Stimulated activated CD8-positive, alpha-beta memory T cell treated with anti-CD3 and anti-CD28 coated beads, Interleukin-2, amount 100 ng/mL, for 1 hour (primary cell): ENCODE measurements at places on chromosomes 6 and 20.

DNA sequence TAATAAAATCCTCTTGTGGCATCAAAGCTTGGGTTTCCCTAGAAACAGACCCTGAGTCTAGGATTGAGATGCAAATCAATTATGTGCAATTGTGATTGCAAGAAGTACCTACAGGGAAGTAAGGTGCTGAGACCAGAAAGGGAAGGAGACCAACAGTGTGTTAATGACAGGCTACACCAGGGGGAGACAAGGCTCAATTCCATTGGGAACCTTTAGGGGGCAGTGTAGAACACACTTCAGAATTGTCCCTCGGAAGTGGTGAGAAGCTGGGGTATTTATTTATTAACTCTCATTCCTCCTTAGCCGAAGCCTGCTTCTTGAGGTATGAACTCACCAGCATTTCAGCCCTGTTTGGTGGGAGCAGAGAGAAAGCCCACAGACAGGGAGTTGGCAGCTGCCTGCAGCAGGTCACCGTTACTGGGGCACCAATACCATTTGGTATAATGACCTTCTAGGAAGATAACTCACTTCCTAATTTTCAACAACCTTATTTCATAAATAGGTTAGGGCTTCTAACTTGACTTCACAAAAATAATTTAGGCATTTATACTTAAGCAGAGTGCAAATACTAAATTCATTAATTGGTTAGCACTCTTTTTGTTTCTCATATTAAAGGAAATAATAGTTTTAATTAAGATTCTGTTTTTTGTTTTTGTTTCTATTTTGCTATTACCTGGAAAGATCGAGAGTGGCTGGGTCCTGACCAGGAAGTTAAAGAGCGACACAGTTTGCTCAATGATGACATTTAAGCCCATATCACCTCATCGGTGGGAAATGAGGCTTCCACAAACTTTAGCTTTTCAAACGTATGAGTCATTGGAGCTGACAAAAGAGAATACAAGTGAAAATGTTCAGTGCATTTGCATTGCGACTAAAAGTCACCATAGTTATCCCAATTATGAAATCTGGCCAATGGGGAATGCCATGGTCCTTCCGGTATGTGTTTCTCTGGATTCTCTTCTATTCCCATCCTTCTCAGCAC is 94.8 kb downstream of the BTBD3 start:
- no peak for DNase-seq

GRCh38 chr6:7933794-7934193 is 23.2 kb upstream of the TXNDC5 start:
- DNase-seq: no peak

GRCh38 chr6:26158076-26158580 is 70.9 kb downstream of the HFE start:
- DNase-seq: peak; percentile 69

DNA sequence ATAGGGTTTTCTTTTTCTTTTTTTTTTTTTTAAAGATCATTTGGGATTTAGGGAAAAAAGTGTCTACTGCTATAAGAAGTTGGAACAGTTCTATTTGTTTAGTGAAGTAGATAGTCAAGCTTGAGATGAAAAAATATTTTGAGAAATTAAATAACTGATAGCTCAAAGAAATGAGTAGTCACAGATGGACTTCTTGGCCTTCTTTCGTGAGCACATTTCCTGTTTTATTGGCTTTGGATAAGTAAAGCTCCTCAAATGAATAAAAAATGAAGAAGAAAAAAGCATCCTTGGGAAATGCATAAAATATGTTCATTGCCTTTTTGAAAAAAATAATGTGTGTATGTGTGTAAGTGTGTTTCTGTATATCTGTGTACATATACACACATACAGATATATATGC is 515.9 kb downstream of the GRIK2 start:
- no peak for DNase-seq

- DNase-seq: no peak
These were observed 53.1 kb downstream of the RBM24 start for GRCh38 chr6:17334265-17334664.

GRCh38 chr6:53797304-53797703 is 2.5 kb downstream of the LRRC1 start:
- DNase-seq: no peak

DNA sequence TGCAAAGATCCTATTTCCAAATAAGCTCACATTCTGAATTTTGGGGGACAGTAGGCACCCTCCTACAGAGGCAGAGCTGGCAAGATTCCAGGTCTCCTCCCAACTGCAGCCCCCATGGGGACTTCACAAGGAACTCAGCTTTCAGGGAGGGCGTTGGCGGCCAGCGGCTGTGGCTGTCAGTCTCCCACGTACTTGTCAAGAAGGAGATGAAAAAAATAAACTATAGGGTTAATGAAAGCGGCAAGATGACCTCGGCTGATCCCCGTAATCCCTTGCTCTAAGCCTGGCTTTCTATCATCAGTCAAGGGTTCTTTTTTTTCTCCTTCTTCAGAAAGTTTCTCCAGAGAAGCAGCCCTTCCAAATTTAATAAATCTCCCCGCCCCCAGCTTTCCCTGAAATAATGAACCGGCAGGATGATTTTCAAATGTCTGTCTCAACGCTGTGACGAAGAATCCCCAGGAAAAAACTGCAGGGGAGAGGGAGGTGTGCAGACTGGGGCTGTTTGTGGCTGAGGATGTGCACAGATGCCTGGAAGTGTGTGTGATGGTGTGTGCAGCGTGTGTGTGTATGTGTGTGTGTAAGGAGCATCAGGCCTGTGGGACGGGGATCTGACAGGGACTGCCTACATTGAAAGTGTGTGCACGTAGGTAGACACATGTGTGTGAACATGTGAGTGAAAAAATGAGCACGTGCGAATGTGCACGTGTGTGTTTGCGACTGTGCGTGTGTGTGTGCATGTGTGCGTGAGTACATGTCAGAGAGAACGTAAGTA is 78.7 kb downstream of the SLC2A10 start:
- DNase-seq: no peak

DNA sequence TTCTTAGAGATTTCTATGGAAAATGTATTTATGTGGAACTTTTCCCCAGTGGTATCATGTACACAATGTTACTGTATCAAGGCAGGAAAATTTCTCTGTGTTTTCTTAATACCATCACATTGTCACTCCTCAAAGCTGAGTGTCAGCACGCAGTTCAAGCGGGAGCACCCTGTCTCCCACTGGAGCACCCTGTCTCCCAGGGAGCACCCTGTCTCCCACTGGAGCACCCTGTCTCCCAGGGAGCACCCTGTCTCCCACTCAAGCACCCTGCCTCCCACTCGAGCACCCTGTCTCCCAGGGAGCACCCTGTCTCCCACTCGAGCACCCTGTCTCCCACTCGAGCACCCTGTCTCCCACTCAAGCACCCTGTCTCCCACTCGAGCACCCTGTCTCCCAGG is 51.3 kb downstream of the PSMG4 start:
- DNase-seq: no peak

GRCh38 chr20:46583411-46584214 is 33.2 kb upstream of the OCSTAMP start:
- no peak for DNase-seq
